ENCODE measurements at places on chromosomes 2 and 18.

DNA sequence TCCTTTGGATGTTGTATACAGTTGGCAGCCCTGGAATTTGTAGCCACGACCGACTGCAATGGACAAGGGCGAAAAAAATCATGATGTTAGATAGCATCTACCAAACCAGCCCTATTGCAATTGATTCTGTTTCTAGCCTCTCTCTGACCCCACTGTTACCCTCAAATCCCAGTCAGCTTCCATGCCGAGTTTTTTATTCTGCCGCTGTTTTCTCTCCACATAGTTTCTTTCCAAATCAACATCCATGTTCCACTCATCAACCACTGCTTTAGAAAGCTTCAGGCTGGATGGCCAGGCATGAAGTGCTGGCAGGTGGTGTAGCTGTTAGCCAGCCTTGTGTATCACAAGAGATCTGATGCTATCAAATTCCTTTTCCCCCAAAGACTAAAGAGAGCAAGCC is 272.8 kb downstream of the FIGN start:
- DNase-seq, result no peak

GRCh38 chr2:36530178-36530982 is 67.6 kb downstream of the FEZ2 start:
- DNase-seq, result no peak

DNA sequence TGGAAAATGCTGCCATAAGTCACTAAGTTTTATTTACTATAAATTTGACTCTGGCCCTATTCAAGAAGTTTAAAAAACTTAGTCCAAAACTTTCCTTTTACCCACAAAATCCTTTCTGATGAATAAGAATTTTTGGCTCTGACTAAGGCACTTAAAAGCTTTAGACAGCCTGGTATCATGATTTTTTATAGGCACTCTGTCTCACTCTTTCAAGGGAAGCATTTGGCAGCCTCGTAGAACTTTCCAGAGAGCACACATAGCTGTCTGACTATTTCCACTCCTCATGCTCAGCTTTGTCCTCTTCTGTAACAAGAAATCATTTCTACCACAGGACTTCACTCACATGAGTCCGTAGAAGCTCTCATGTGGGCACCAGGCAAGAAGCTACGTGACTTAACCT is 32.3 kb upstream of the XDH start:
- DNase-seq, result no peak

- no peak for DNase-seq
Observed at GRCh38 chr2:72205504-72205881, 57.8 kb upstream of the CYP26B1 start.

GRCh38 chr18:57211412-57211750 is 64.5 kb downstream of the BOD1L2 start:
- no peak for DNase-seq

DNA sequence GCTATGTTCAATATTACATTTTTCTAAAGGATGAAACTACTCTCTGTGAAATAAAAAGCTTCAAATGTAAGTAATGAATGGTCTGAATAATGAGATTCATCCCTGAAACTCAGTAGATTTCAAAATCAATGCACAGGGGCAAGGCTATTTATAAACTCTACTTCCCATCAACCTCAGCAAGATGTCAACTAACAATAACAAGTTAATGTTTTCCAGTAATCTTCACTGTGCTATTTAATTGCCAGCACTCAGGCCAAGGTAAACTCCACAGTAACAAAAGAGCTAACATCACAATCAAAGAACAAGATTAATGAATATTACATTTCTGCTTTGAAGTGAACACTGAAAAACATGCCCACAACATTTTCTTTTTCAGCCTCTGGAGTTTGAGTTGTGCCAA is 144.3 kb upstream of the ZFP36L2 start:
- DNase-seq, result no peak

DNA sequence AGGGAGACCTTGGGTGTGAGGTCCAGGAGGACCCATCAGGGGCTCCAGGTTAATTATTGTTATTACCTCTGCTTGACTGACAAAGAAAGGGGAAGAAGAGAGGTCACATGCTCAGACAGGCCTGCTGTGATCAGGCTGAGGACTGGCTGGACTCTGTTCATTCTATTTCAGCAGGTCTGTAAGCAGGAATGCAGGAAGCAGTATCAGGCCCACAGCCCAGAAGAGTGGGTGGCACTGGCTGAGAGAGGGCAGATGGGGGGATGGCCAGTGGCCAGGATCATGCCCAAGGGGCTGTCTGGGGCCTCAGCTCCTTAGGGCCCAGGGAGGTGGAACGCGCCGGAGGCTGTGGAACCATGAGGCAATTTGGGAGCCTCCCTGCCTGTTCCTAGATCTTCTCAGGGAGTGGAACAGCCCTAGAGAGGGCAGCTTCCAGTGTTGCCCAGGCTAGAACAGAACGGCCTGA is 43.7 kb upstream of the ZBTB7C start:
- DNase-seq, result no peak

DNA sequence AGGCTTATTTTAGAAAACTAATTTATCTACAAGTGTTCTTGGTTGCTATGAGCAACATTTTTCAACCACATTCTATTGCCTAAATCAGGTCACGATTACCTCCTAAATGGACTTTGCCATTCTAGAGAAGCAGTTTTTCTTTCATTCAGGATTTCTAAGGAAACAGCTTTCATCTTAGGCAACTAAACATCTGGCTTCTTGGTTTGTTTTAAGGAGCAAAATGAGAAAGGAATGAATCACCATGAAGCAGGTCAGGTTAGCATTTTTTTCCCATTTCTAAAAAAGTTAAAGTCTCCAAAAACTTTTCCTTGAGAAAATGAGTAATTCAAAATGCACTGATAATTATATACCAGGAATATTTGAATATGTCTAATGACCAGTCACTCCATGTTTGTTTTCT is 114.8 kb downstream of the GAREM1 start:
- no peak for DNase-seq

- no peak for DNase-seq
Observed at GRCh38 chr2:49737606-49738005, 583.3 kb upstream of the FSHR start.

DNA sequence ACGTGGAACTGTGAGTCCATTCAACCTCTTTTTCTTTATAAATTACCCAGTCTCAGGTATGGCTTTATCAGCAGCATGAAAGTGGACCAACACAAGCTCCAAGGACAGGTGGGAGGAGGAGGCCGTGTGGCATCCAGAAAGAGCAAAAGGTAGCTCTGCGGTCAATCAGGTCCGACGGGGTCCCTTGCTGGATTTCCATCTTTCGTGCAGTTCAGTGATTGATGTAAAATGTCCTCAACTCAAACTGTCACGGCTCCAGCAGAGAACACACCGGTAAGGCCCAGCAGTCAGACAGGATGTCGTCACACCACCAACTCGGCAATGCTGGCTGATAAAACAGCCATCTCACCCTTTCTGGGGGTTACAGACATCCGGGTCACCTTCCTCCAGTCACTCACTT is 123.3 kb downstream of the PXDN start:
- DNase-seq, result no peak

DNA sequence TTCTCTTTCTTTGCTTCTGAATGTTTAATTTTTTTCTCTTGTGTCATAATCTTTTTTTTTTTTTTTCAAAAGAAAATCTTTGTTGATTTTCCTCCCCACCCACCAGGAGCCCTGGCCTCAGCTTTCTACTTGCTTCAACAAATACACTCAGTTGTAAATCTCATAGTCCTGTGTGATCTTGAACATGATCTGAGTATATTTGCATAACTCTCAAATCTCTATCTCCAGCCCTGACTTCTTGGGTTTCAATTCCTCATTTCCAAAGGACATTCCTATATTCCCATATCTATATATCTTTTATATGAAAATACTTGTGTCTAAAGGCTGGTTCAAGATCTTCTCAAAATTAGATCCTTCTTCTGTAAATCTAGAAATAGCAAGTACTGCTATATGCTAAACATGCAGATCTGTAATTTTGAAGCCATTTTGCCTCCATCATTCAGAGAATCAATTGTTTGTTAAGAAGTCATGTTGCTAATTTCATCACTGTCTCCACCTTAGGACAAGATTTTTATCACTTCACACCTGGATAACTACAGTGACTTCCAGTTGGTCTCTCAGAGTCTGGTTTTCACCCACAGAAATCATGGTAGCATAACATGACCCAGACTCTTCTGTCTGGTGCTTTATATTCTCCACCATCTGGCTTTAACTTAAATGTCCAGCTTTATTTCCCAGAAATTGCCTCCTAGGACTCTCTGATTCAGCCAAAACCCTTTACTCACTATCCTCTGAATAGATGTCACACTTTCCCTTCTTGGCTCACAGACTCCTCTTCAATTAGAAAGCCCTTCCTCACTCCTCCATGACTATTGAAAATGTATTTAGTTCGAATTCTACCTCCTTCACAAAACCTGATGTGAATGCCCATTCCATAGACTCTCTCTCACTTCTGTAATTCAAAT is 98.1 kb downstream of the ZEB2 start:
- no peak for DNase-seq

DNA sequence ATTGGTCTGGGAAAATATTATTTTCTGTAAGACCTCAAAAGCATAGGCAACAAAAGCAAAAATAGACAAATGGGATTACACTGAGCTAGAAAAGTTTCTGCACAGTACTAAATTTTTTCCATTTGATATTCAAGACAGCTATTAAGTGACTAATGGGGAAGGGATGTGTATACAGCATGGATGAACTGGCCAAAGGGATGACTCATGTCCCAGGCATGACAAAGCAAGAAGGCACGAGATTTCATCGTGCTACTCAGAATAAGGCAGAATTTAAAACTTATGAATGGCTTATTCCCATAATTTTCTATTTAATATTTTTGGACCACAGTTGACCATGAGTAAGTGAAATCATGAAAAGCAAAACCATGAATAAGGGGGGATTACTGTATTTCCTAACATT is 1250.1 kb upstream of the GYPC start:
- no peak for DNase-seq

- DNase-seq, result no peak
Observed at GRCh38 chr2:216131175-216131926, 22.2 kb downstream of the XRCC5 start.

- no peak for DNase-seq
Observed at GRCh38 chr2:151861174-151861573, 33.0 kb upstream of the ARL5A start.

DNA sequence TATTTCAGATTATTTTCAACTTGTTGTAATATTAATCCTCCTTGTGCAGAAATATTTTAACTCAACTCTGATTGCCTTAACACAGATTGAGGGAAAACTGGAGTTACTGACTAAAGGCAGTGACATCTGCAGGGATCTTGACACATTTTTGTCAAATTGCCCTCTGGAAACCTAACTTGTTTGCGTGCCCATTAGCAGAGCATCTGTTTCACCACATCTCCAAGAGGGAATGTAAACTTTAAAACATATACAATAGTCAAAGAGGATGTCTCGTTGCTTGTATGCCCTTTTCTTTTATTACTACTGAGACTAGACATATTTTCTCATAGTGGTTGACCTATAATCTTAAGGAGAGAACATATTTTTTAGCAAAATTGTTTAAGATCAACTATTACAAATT is 14.2 kb downstream of the INPP1 start:
- no peak for DNase-seq

- DNase-seq, result no peak
Observed at GRCh38 chr2:98701230-98701629, 29.7 kb downstream of the MGAT4A start.

GRCh38 chr2:8863331-8863953 is 26.0 kb upstream of the KIDINS220 start:
- no peak for DNase-seq

GRCh38 chr2:227164763-227165291 is 403 bp downstream of the COL4A3 start:
- DNase-seq, result peak; percentile 8

- no peak for DNase-seq
Observed at GRCh38 chr2:216416571-216417307, 4.5 kb downstream of the SMARCAL1 start.

GRCh38 chr18:11998193-11998592 is 16.9 kb downstream of the IMPA2 start:
- no peak for DNase-seq

Measured in activated T-cell treated with anti-CD3 and anti-CD28 coated beads for 48 hours (primary cell).